Germinal center (tissue), 1 donor: ENCODE measurements at places on chromosomes 7 and 10.

- no peak for DNase-seq
Observed at GRCh38 chr7:146652176-146652575, 535.6 kb downstream of the CNTNAP2 start.

DNA sequence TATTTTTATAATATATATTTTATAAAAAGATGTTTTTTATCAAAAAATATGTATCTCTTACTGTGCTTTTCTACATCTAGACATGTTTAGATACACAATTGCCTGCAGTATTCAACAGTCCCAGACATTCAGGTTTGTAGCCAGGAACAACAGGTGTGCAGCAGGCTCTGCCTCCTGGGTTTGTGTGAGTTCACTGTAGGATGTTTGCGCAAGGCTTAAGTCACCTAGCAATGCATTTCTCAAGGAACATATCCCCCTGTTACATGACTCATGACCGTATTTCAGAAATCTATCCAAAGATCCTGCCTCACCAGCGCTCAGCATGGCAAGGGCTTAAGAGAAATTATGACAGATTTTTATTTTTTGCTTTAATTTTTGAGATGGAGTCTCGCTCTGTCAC, 41.5 kb downstream of the PITRM1 start:
- no peak for DNase-seq

DNA sequence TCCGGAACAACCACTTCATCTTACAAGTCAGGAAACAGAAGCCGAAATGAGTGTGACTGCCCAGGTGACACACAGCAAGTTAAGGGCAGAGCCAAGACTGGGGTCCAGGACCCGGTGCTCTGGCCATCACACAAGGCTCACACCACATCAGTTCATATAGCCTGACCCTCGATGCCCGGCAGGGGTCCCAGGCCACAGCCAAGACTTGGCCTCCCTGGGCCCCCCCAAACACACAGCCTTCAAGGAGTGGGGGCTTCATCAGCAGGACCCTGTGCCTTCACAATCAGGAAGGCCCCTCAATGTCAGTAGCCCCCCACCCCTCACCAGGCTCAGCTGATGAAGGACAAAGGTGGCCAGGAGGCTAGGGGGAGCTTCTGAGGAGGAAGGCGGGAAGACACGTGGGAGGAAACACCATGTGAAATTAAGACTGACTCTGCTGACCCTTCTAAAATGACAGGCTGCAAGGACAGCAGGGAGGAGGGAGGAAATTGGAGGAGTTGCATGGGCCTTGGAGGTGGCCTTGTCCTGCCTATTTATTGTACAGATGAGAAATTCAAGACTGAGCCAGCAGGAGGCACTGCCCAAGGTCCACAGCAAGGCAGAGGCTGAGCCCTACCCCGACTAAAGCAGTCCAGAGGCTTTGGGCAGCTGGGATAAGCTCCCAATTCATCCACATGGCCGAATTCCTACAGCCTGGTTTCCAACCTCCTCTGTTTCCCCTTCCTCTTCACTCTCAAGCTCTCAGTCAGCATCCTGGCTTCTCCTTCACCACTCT, 216.1 kb upstream of the ZMIZ1 start:
- DNase-seq, result no peak

- no peak for DNase-seq
Observed at GRCh38 chr7:81822811-81823210, 53.0 kb upstream of the HGF start.

DNA sequence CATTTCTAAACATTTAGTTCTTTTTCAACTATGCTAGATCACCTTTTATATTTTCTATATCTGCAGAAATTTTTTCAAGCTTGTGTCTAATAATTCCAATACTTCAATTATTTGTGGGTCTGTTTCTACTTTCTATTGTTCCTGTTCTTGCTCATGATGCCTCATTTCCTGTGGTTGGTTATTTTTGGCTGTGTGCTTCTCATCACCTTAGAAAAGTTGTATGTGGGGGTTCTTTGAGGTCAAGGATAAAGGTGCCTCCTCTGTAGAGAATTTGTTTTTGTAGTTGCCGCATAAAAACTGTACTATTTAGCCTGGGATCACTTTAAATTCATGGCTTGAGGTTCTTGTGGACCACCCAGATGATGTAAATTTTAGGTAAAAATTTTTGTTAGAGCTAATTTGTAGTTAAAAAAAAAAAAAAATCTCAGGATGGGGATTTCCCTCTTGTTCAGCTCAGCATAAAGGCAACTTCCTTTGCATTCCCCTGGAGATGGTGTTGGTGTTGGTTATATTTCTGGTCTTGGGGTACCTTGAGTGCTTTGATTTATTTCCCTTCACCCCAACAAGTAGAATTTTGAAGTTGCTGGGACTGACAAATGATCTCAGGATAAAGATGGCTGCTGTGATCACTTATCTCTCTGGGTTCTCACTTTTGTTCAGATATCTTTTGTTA, 27.0 kb upstream of the JAZF1 start:
- DNase-seq, result peak; percentile 13

DNA sequence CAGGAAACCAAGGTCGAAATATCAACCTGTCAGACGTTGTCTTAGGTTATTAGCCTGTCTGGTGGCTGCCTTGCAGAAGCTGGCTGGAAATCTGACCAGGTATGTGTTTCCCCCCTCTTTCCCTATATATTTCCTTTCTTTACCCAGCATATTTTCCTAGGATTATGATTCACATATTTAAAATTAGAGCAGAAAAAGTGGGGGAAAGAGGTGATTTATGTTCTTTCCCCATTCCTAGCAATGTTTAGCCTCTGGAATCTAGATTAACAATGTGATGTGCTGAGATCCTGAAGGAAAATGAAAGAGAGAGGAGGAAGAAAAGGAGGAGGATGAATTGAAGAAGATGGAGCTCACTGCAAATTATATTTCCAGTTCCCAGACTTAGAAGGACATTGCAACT, 421.4 kb upstream of the AUTS2 start:
- DNase-seq, result no peak

DNA sequence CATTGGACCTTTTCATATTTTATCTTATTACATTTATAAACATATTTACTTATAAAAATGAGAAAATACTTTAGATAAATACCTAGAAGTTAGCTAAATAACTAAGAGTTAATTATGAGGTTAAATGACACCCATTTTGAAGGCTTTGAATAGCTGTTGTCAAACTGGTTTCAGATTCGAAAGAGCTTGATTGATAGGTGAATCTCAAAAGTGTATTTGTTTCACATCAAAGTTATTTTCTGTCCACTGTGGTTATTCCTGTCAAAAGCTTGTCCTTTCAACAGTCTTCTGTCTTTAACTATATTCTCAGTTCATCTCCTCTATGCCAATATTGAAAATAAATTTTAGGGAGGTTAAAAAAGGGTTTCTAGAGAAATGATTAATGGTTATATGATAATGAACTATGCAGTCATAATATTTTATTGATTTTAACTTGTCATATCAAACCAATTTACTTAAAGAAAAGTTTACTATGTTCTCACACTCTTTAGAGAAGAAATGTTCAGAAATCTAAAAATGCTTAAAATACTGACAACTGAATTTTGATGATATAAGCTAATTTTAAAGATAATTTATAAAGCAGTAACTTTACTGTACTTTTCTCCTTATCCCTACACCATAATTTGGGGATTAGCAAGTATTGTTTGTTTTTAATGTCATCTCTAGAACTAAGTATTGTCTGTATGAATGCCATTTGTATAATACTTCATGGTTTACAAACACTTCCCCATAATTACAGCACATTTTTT, 72.0 kb upstream of the FOXP2 start:
- DNase-seq, result no peak

GRCh38 chr10:32139223-32140073, 83.2 kb upstream of the KIF5B start:
- no peak for DNase-seq

GRCh38 chr10:124688386-124688785, 55.8 kb downstream of the FAM53B start:
- DNase-seq, result no peak

DNA sequence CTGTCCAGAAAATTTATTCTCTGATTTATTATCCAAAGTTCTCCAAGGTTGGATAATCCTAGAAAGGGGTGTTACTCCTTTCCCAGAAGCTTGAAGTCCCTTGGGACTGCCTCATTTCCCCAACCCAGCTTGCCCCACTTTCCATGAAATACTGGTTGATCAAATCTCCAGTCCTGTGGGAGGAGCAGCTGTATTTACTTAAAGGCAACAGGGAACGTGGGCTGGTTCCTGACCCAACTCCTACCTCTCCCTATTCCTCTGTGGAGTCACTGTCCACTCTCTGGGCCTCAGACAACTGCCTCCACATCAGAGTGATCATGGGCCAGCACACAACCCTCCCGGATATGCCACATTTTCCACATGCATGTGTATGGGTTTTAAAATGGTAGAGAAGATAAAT, 166.2 kb upstream of the PRR15 start:
- DNase-seq, result no peak

GRCh38 chr7:127650847-127651555, 993 bp upstream of the SND1 start:
- peak; percentile 33 for DNase-seq

DNA sequence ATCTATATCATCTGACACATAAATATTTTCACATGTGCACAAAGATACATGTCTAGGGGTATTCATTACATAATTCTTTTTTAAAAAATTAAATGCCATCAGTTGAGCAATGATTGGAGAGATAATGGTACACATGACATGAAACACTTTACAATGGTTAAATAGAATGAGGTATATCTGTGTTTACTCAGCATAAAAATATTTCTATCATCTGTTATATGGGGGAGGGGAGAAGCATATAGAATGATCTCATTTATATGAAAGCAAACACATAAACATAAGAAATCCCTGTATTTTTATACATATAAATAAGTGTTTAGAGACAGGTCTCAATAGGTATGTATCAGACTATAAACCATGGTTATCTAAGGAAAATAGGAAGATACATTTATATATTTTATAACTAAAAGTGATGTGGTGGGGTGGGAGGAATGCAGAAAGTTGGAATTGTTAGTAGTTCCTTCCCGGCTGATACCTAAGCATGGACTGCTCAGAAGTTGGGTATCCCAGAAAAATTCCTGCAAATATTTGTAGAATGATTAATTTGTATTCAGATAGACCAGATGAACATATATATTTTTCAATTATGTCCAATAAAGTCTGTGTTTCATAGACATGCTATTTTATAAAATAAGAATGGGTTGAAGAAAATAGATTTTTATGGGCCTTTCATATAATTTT, 75.1 kb downstream of the SHOC2 start:
- no peak for DNase-seq

DNA sequence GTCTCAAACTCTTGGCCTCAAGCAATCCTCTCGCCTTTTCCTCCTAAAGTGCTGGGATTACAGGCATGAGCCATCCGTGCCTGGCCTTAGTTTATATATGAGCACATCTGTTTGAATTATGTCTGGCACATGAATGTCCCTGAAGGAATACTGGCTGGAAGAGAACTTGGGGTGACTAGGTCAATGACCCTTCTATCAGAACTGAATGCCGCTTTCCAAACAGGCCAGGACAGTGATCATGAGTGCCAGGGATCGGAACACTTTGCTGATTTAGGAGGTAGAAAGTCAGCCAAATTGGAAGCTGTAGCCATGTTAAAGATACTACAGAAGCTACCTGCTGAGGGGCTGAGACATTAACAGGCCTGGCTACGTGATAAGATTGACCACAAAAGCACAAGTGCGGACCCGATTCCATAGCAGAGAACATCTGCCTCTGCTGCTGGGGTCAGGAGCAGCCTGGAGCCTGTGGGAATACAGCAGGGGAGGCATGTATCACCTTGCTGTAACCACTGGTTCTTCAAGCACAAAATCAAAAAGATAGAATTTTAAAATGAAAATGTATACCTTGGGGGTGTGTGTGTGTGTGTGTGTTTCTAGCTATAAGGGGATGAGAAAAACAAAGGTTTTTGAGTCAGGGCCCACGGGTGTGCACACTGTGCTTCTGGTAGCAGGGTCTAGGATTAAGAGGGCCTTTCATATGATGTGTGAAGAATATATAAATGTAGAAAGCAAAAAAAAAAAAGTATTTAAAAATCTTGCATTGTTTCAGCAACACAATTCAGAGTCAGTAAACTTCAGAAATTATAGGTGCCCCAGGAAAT, 293.7 kb downstream of the BBS9 start:
- no peak for DNase-seq

GRCh38 chr7:155744971-155745683, 67.1 kb downstream of the SHH start:
- no peak for DNase-seq

DNA sequence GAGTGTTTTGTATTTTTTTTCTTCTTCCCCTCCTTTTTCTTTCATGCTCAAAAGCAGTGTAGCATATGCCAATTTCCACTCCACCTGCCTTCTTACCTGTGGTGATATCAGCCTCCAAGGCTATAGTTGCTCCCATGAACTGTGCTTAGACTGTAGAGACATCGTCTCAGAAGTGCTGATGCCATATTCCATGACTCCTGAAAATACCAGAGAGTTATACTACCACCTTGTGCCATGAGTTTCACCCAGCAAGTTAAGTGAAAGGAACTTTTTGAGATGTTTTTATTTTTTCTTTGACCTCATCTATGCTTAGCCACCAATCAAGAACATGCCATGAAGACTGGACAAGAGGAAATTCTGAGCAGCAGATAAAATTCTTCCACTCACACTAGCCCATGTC, 142.8 kb upstream of the SEMA3E start:
- no peak for DNase-seq

- no peak for DNase-seq
Observed at GRCh38 chr10:73906524-73907447, 4.1 kb upstream of the PLAU start.

DNA sequence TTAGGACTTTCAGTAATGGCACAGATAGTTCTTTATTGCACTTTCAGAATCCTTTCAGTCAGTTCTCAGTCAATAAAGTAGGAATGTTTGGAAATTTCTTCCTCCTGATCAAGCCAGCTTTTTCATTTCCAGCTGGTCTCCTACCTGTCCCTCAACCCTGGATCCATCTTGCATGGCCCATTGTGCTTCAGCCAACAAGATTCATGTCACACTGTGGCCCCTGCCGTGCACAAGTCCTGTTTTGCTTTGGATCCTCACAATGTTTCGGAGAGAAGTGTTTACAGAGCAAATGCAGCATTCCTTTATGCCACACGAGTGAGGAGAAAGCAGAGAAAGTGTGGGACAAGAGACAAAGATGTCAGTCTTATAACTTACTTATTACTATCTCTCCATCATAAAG, 1694.7 kb upstream of the LRRTM3 start:
- DNase-seq, result no peak

DNA sequence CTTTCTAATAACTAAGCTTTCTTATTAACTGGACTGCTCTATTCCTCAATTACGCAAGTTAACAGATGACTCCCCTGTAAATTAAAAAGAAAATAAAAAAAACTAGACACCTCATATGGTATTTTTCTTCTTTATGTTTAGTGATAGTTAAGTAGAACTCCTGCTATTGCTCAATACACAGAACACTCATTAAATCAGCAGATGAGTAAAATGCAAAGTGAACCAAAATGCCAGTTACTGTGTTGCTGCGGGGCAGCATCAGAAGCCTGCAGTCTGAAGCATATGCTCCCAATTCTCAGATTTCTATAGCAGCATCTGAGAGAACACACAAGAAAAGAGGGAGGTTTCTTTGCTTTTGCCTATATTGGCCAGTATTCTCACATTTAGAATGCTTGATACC, 28.4 kb downstream of the CDK6 start:
- no peak for DNase-seq

GRCh38 chr7:106100863-106101629, 11.1 kb downstream of the SYPL1 start:
- no peak for DNase-seq
